Stimulated activated CD4-positive, alpha-beta T cell treated with anti-CD3 and anti-CD28 coated beads, Interleukin-2, amount 100 ng/mL, for 24 hours (primary cell): ENCODE measurements at places on chromosomes 16 and 17.

DNA sequence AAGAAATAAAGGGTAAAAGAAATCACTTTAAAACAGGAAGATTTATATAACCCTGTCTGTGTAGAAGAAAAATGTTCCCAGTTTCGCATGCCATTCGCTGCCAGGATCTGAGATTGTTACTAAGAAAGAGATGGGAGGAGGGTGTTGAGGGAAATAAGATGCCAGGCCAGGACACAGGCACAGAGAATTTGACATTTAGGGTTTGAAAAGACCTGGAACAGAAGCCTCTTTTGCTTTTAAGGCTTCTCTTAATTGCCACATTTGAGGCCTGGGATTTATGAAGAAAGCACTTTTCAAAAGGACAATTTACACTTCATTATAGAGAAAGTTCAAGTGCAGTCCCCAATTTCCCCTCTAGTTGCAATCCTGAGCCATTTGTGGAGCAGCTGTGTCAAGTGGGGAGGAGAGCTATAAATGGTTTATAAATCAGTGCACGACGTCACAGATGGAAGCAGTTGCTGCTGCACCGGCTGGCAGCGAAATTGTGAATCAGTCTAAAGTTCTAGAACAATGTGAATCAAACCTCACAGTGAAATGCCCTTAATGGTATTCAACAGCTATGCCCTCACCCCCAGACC, 26.5 kb upstream of the C16orf87 start:
- DNase-seq: no peak

DNA sequence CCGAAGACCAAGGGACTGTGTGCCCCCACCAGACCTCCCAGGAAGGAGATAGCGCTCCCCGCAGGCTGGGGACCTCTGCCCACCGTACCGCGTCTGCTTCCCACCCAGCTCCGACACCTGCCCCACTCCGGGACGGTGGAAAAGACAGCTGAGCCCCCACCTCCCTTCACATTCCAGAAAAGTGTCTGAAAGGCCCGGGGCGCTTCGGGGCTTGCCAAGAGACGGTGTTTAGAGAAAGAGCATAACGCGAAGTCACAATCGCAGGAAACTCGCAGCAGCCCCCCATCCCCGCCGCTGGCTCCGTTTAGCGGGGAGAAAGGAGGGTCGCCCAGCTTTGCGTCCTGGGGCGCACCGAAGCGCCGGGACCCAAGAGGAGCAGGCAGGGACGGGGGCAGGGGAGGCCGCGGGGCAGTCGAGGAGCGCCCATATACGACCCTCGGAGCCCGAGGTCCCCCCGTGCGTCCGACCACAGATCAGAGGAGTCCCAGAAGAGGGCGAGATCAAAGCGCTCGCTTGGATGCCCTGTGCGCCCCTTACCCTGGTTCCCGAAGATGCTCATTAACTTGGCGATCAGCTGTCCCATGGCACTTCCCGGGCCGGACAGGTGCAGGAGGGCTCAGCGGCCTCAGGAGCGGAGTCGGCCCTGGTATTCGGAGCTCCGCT, 652 bp downstream of the ARL5C start:
- no peak for DNase-seq

GRCh38 chr17:15441315-15441714, 26.1 kb downstream of the CDRT4 start:
- no peak for DNase-seq

DNA sequence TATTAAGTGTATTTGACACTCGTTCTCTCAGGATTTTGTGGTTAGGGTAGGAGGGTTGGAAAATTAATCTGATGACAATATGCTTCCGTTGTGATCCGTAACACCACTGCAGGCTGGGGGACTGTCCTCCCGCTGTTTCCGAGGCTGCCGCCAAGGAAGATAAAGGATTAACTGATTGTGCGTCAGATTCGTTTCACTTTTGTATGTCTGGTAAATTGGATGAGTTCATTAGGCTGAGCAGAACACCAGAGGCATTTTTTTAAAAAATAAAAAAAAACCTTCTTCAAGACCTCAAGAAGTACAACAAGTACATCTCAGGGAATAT, 486.7 kb upstream of the SALL1 start:
- DNase-seq: no peak

DNA sequence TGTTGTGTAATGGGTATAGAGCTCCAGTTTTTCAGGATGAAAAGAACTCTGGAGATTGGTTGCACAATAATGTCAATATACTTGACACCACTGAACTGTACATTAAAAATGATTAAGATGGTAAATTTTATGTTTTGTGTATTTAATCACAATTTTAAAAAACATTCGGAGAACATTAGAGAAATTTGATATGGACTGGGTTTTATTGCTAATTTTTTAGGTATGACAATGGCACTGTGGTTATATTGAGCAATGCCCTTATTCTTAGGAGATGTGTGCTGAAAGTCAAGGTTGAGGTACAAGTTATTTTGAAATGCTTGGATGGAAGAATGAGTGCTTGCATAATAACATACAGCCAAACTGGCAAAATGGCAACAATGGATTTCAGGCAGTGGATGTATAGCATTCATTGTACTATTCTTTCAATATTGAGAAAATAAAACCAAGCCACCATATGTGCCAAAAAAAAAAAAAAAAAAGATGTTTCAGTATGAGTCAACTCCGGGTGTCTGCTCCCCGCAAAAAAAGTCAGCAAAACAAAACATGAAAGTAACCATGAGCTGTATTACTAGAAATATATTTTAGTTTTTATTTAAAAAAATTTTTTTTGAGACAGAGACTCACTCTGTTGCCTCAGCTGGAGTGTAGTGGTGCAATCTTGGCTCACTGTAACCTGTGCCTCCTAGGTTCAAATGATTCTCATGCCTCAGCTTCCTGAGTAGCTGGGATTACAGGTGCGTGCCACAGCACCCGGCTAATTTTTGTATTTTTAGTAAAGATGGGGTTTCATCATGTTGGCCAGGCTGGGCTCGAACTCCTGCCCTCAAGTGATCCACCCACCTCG, 19.8 kb downstream of the HOXB1 start:
- peak; percentile 19 for DNase-seq

GRCh38 chr17:76134911-76135809, 5.9 kb downstream of the FOXJ1 start:
- no peak for DNase-seq

GRCh38 chr16:58022601-58023371, 2.8 kb upstream of the MMP15 start:
- no peak for DNase-seq

DNA sequence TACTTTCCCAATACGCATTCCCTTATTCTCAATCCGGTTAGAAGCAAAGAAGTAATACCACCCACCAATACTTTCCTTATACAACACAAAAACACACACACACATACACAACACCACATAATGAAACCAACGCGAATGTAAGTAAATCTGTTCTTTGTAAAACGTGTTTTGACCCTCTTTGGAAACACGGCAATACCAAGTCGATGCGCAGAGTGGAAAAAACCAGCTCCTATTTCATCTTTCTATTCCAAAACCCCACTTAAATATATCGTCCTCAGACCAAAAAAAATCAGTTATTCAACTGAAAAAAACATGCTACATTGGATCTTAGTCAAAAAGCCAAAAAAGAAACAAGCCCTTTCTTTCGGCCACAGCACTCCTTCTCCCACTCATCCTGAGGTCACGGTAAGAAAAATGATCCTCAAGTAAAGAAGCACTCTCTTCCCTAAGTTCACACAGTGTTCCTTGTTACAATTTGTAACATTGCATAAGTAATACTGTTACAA, 31.0 kb upstream of the ARL4D start:
- DNase-seq: peak; percentile 21

DNA sequence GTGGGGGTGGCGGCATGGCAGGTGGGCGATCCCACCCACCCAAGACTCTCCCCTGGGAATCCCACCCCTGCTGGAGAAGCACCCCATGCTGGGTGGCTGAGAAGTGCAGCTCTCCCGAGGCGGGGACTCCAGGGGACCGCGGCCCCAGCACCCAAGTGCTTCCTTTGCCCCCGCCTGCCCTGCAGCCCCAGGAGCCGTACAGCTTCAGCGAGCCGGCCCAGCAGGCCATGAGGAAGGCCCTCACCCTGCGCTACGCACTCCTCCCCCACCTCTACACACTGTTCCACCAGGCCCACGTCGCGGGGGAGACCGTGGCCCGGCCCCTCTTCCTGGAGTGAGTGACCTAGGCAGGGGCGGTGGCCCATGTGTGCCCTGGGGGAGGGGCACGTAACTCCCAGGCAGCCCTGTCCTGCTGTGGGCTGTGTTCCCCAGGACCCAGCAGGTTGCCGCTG, 11.7 kb downstream of the GAA start:
- no peak for DNase-seq

- DNase-seq: no peak
Measured at GRCh38 chr17:15267996-15268395, 2.9 kb upstream of the PMP22 start.

DNA sequence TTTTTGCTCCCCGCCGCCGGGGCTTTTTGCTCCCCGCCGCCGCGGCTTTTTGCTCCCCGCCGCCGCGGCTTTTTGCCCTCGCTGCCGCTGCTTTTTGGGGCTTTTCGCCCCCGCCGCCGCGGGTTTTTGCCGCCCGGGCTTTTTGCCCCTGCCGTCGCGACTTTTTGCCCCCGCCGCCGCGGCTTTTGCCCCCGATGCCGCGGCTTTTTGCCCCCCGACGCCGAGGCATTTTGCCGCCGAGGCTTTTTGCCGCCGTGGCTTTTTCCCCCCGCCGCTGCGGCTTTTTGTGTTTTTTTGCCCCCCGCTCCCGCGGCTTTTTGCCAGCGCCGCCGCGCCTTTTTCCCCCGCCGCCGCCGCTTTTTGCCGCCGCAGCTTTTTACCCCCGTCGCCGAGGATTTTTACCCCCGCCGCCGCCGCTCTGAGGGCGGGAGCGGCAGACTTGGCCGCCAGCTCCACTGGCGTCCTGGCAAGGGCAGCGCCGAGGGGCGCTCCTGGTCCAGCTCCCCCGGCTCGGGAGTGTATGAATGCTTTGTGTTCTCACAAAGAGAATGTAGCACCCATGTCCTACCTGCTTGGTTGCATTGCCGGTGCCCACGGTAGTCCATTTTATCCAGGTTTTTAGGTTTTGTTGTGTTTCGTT, 151.7 kb downstream of the KCNJ18 start:
- no peak for DNase-seq

DNA sequence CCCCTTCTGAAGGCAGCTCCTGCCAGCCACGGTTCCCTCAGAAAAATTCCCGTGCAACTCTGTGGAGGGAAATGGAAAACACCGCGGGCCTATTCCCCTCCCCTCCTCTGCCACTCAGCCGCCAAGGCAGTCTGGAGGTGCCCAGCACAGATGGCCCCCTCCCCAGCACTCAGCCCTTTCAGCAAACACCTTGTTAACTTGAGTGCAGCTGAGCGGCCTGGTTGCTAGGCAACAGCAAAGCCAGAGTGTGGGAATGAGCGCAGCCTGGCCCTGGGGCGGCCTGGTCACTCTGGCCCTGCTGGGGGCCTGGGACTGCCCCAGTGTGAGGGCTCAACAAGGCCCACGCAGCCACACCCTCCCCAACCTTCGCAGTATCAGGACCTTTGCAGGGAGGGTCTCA, 32.8 kb downstream of the CACNA1G start:
- DNase-seq: no peak

GRCh38 chr17:38898812-38899348, 26.5 kb upstream of the LASP1NB start:
- peak; percentile 88 for DNase-seq

GRCh38 chr16:35319536-35320192, 1860.3 kb downstream of the TP53TG3F start:
- no peak for DNase-seq

GRCh38 chr16:3822366-3823045, 58.0 kb downstream of the CREBBP start:
- no peak for DNase-seq

GRCh38 chr17:81713004-81713555, 996 bp downstream of the SLC25A10 start:
- no peak for DNase-seq

DNA sequence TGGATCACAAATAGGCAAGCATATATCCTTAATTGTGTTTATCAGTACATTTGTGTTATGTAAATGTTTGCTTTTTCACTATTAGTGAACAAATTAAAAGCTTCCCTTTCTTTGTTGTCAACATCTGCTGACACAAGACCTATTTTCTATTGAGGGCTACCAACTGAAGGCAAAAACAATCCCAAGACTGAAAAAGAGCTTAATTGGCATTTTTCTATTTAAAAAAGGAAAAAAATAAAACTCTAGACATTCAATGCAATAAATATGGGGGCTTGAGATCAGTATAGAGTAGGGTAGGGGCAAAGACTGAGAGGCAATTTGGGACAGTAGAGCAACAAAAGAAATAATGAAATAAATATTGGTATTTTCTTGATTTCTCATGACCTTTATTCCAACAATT, 24.2 kb downstream of the OMG start:
- no peak for DNase-seq

DNA sequence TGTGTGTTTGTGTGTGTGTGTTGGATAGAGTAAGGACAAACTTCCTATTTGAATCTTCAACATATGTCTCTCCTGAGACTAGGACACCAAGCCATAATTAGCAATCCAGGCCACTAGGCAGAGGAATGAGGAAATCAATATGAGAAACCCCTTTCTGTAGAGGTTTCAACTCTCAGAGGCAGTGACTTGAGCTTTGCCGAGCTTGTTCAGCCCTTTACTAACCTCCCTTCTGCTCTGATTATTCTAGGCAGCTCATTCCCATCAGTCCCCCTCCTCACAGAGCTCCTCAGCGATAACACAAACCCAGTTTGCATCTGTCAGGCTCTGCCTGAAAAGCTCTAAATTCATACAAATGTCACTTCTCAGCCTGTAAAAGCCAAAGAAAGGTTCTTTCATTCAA, 1030.3 kb downstream of the CDH8 start:
- DNase-seq: no peak

DNA sequence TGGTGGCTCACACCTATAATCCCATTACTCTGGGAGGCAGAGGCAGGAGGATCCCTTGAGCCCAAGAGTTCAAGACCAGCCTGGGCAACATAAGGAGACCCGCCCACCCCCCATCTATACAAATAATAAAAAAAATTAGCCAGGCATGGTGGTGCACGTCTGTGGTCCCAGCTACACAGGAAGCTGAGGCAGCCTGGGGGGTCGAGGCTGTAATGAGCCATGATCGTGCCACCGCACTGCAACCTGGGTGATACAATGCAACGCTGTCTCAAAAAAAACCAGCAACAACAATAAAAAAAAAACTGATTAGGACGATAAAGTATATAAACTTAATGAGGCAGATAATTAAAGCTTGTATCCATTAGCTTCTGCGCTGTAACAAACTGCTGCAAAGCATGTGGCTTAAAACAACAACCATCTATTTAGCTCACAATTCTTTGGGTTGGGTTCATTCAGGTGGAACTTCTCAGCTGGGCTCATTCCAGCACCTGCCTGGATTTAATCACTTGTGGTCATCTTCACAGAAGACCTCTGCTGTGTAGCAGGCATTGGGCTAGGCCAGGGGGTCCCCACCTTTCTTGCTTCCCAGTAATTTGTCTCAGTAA, 45.8 kb downstream of the LCMT1 start:
- DNase-seq: no peak

GRCh38 chr17:9837551-9838471, 12.1 kb downstream of the GLP2R start:
- no peak for DNase-seq

GRCh38 chr16:17412221-17412620, 58.5 kb downstream of the XYLT1 start:
- DNase-seq: no peak
